MV-4-11 (cell line): ENCODE measurements at places on chromosomes 16 and 17.

GRCh38 chr16:19228052-19228451 lies 57.5 kb upstream of the CLEC19A start:
- no peak for DNase-seq

DNA sequence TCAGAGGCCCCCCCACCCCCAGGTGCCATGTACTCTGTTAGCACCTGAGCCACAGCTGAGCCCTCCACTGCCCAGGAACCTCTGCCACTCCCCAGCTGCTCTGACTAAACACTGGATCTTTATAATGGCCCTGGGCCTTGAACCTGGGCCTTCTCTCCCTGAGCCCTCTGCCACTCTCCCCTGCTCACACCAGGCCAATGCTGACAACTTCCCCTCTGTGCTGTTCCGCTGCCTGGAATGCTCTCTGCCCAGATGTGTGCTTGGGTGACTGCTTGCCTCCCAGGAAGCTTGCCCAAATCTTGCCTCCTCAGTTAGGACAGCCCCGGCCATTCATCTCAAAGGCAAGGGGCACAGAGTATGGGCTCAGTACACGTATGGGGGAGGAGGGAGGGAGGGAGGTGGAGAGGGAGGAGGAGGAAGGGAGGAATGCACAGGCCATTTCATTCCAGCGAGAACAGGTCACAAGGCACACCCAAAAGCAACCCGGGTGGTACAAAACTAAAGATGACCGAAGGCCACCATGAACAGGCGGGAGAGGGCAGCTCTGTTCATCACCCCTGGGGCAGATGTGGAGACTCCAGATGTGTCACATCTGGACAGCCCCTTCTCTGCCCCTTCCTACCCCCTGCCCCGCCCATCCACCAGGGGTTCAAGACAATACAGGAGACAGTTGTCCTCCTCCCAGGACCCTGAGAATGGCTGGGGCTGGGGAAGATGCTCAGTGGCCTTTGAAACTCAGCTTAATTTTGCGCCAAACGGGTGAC lies 15.3 kb upstream of the TNFRSF13B start:
- no peak for DNase-seq

- no peak for DNase-seq
Measured at GRCh38 chr16:81739503-81739902, 39.6 kb upstream of the PLCG2 start.

DNA sequence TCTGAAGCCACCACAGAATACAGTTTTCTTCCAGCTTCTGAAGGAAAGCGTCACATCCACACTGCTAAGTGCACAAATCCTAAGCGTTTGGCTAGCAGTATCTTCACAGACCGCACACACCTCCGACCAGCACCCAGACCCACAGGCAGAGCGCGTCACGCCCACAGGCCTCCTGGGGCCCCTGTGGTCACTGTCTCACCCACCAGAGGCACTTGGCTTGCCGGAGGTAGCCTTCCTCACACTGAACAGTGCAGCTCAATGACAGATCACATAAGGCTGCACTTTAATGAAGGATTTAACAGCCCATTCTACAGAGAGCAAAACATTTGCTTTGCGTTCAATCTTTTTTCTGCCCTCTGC lies 21.2 kb downstream of the SPHK1 start:
- peak; percentile 6 for DNase-seq

DNA sequence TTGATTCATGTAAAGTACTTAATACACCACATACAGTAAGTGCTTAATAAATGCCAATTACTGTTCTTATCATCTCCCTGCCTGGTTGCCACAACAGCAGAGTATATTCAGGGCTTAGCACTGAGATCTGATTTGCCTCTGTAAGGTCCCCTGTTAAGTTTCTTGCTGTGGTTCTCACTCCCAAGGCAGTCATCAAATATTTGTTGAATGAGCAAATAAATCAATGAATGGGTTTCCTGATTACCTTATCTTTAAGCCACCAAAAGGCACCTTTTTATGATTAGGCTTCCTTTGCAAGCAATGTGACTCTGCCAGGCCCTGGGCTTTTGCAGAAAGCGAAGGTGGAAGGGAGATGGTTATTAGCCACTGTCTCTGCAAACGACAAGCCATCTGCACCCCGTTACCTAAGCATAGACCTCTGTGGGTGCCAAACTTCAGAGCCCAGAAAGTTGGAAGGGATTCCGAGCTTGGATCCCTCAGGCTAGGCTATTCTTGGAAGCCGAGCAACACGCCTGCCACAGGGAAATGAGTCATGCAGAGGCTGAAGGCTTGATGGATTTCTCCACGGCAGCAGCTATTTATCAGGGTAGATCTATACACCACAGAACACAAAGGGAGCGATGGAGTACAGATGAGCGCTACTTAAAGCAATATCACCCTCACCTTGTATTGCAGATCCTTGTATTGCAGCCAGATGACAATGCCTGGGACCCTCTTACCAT lies 102.0 kb downstream of the GRIN2A start:
- DNase-seq, result no peak

DNA sequence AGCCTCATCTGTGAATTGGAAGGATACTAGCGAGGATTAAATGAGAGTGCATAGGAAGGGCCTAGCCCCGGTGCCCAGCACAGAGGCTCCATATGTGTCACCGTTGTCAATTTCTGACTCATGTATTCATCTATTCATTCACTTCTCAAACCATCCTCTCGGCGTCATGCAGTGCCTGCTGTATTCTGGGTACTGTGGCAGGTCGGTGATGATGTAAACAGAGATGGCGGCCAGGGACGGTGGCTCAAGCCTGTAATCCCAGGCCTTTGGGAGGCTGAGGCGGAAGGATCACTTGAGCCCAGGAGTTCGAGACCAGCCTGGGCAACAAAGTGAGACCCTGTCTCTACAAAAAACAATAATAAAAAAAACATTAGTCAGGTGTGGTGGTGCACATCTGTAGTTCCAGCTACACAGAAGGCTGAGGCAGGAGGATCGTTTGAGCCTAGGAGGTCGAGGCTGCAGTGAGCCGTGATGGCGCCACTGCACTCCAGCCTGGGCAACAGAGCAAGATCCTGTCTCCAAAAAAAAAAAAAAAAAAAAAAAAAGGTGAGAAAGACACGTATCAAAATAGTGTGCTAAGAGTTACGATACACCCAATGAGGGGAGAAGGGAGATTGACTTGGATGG lies 4.3 kb upstream of the PPP1R1B start:
- no peak for DNase-seq

DNA sequence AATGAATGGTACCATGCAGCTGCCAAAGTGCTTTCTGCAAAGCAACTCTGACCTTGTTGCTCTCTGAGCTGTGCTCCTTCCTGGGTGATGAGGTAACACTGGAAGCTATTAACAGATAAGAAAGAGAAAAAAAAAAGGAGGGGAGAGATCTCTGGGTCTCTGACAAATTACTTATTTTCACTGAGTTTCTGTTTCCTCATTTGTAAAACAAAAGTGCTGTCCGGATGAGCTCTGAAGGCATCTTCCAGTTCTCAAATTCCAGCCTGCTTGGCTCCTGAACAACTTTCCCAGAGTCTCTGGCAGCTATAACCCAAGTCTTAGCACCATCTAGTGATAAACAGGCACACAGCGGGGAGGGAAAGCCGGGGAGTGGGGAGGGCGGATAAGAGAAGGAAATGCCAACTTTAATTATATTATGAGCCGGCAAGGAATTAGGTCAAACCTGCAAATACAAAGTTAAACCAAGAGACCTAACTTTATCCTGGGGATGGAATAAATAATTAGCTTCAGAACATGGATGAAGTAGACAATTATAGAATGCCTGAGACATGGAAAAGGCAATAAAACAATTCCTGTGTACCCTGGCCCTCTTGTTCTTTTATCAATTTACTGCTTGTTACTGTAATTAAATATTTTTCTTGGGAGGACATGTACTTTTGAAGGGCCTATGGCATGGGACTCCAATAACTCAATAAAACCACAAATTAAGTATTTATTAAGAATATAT lies 61.3 kb upstream of the KIFC3 start:
- DNase-seq, result peak; percentile 25
